ENCODE measurements at places on chromosomes 16 and 17.

- no peak for DNase-seq
Measured at GRCh38 chr16:76456016-76456415, 178.8 kb downstream of the CNTNAP4 start.

GRCh38 chr17:73060721-73061120, 31.8 kb downstream of the SLC39A11 start:
- DNase-seq: no peak

DNA sequence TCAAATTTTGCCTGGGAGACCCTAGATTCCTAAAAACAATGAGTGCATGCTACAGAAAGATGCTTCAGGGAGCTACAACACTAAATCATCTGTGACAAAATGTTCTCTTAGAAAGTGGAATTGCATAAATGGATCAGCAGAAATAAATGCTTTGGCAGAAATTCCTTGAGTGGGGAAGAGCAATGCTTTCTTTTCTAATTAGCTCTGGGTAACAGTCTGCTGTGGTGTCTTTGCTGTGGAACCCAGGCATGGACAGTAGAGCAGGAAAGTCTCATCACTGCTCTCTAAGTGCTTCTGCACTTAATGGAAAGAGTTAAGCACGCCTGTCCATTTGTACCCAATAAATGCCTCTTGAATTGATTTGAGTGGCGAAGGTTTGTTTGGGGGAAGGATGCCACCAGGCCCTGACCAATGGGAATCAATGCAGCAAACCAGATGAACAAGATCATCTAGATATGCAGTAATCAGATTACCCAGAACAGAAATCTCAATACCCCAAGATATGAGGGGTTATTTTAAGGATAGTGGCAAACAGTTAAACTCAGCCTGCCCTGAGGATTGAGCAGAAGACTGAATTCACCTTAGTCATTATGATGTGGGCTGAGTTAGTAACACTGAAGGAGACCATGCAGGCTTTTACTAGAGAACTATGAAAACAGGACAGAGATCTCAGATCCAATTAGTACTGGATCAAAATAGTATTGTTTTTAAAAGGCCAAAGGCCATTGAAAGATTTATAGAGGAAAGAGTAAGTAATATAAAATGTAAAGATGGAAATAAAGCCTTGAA, 13.6 kb downstream of the HLF start:
- peak; percentile 59 for DNase-seq

GRCh38 chr17:28142305-28142704, 99.8 kb downstream of the NLK start:
- DNase-seq: no peak

DNA sequence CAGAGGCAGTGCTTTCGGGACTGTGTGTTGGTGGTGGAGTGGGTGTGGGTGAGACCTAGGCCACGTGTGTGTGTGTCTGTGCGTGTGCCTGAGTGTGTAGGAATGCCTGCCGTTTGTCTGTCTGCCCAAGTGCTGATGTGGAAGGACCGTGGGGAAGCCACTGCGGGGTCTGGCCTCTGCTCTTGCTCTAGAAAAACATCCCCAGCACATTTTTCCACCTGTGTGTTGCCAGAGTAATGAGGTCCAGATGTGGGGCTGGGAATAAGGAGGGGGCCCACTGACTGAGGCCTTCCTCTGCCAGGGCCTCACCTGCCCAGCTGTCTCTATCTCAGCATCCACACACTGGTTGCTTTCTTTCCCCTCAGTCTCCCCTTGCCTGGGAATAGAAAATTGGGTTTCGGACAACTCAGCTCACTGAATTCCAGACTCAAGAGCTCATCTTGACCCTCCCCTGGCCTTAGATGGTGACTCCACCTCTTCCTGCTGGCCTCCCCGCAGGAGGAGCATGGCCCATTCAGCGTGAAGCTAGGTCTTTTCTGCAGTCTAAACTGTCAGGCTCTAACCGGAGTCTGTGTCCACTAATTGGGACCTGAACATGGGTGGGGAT, 7.6 kb downstream of the SGCA start:
- DNase-seq: peak; percentile 92

- DNase-seq: no peak
Measured at GRCh38 chr17:57949649-57950048, 5.6 kb downstream of the CUEDC1 start.

DNA sequence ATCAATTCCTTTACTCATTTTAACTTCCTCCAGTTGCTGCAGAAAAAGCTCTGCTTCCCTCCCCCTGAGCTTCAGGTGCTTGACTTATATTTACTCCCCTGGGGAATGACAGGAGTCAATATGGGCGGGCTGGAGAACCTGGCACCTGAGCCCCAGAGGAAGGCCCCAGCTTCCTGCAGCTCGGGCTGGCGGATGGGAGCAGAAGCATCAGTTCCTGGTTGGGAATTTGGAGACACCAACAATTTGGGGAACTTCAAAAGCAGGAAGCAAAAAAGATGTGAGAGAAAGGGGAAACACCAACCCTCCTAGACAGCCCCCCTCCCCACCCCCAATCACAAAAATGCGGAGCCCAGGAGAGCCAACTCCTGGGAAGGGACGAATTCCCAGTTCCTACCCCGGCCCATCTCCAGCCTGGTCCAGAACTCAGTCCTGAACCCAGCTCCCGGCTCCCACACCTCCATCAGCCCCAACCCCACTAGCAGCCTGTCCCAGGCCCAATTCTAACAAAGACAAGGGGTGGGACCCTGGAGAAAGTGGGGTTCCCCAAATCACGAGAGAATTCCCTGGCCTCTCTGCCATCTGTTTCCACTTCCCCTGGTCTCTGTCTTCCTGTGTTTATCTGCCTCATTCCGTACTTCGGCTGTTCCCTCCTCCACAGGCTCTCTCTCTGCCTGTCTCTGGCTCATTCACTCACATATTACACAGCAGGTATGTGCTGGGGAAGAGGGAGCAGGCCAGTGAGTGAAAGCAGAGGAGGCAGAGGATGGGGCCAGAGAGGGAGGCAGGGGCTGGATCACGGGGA, 16.2 kb upstream of the ASGR2 start:
- peak; percentile 66 for DNase-seq

- peak; percentile 17 for DNase-seq
Measured at GRCh38 chr16:58119509-58119845, 9.7 kb downstream of the CFAP20 start.

DNA sequence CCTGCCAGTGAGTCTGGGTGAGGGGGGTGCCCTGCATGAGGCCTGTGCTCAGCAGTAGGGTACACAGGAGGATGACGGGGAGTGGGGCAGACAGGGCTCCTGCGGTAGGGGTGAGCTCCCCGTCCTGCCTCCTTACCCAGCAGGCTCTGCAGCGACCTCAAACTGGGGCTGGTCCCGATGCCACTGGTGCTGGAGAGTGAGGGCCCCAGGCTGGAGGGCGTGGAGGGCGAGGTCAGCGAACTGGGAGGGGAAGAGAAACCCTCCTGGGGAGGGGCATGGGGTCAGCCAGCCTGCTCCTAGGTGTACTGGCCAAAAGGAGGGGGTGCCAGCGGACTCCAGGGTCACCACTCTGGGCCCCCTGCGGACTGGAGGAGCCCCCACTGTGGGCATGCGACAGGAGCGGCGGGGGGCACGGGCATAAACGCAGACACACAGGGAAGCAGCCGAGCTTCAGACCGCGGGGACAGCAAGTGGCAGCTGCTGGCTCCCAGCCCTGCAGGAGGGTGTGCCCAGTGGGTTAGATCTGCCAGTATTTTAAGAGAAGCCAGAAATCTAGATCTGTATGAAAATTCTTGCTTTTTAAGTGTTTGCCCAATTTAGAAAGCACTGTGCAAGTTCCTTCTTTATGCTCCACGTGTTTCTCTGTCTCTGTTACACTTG, 9.0 kb upstream of the VASN start:
- no peak for DNase-seq

GRCh38 chr17:71217769-71218168, 903.1 kb upstream of the SOX9 start:
- DNase-seq: no peak

GRCh38 chr16:4315186-4316107, at the start of gene GLIS2:
Gene GLIS2 (plus strand): TSS chr16:4316067. CDS start chr16:4332281, 16,214 bp downstream.
- DNase-seq: peak; percentile 89

- no peak for DNase-seq
Measured at GRCh38 chr17:46127524-46127923, 65.7 kb downstream of the KANSL1 start.

DNA sequence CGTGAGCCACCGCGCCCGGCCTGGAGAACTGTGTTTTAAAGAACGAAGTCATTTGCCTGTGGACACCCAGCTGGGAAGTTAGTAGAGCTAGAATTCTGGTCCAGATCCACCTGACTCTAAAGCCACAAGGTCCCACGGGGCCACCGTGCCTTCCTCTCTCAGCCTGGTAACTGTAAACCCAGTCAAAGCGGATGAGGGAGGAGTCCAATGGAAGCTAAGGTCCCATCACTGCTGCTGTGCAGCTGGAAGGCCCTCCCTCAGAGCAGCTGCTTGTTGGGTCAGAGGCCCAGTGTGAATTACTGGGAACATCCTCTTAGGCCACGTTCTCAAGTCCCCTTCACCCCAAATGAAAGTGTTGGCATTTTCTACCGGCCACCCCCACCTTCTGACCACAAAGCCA, 48.8 kb upstream of the CACNG5 start:
- no peak for DNase-seq

DNA sequence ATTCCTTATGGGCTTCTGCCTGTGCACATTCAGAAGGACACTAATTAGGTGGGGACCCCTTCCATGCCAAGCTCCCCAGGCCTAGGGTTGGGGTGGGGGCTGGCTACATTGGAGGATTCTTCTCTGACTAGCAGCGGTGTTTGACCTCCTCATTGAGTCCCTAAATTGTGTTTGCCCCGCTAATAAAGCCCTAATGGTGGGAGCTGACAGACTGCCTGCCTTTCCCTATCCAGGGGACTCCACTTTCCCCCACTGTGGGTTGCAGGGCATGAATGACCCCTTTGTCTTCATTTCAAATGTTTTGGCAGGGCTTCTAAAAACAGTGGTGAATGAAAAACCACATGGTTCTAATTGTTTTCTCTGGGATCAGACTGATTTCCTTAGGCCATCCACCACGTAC, 476.8 kb upstream of the CDH11 start:
- peak; percentile 69 for DNase-seq

- no peak for DNase-seq
Measured at GRCh38 chr16:26026709-26027450, 335.1 kb downstream of the HS3ST4 start.

GRCh38 chr16:48113001-48113400, 42.8 kb downstream of the ABCC12 start:
- no peak for DNase-seq

GRCh38 chr16:19708296-19709205, 9.5 kb downstream of the KNOP1 start:
- no peak for DNase-seq

DNA sequence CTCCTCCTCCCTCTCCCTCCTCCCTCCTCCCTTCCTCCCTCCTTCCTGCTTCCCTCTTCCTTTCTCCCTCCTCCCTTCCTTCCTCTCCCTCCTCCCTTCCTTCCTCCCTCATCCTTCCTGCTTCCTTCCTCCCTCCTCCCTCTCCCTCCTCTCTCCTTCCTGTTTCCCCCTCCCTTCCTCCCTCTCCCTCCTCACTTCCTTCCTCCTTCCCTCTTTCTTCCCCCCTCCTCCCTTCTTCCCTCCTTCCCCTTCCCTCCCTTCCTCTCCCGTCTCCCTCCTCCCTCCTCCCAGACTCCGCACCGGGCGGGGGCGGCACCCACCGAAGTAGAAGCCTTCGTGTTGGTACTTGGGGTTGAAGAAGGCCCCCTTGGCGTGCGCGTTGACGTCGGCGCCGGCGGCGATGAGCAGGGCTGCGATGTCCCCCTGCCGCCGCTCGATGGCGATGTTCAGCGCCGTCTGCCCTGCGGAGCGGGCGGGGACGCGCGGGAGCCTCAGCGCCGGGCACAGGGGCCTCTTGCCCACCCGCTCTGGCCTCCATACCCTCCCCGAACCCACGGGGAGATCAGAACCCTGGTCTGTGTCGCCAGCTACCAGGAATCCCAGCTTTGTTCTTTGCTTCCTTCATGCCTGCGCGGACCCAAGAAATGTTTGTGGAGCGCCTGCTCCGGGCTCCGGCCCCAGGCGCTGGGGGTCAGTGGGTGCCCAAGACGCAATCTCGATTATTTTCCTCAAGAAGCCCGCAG, 22.2 kb downstream of the TRPV3 start:
- peak; percentile 89 for DNase-seq

DNA sequence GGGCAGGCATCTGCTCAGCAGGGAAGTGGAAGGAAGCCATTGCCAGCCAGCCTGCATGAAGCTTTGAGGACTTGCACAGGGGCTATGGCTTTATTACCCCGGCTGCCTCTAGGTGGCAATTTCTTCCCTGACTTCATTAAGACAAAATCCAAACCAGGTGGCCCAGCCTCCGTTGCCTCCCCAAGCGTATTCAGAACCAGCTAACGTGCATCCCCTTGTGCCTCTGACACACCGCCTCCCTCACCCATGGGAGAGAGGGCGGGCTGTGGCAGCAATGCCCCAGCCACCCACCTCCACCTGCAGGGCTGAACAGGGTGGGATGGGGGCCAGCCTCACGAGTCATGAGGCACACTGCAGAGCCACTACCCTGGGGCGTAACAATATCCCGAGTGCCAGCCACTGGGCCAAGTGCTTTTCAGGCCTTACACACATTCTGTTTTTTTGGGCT, 6.8 kb downstream of the KIFC3 start:
- peak; percentile 80 for DNase-seq

GRCh38 chr17:13244513-13244912, 226.7 kb upstream of the ELAC2 start:
- no peak for DNase-seq

GRCh38 chr17:2814481-2815341, 18.5 kb downstream of the RAP1GAP2 start:
- DNase-seq: no peak

GRCh38 chr17:1718362-1719165, 5.9 kb upstream of the WDR81 start:
- DNase-seq: no peak

DNA sequence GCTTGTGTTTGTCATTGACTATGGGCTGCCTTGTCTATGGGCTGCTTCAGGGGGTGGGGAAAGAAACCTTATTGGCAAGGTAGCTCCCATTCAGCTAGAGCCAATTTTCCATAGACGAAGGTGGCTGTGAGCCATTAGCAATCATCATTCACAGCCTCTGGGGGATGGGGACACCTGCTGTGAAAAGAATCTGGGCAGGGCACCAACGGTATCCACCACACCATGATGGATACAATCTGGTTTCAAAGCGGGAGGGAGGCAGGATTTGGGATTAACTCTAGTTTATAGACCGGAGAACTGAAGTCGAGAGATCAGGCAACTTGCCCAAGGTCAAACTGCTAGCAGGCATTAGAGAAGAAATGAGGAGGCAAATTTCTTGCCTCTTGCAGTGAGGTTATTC, 182.3 kb downstream of the SHISA9 start:
- no peak for DNase-seq

GRCh38 chr16:19512297-19512696, 9.6 kb downstream of the GDE1 start:
- no peak for DNase-seq

DNA sequence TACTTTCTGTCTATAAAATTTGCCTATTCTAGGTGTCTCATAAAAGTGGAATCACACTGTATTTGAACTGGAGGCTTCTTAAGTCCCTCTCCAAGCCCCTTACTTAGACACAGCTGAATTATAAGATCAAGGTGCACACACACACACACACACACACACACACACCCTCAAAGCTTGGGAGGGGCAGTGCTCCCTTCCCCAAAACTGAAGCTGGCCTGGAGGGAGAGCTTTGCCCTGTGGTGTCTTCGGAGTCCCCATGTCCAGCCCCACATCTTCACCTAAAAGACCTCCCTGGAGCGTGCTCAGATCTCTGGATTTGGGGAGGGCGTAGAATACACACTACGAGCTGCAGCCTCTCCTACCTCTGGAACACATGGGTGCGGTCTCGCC, 828 bp downstream of the EMP2 start:
- DNase-seq: no peak

All from islet precursor cell (in vitro differentiated cells).